ENCODE measurements at places on chromosomes 3 and 15. TPM values are rescaled to one million over a fixed set of nuclear protein-coding genes. Genes with fewer than 3 reads are reported as not detected.

CDHR4 gene
- under 0.01 TPM for total RNA-seq

OR5AC2 gene
- not detected for total RNA-seq

ZSCAN2 gene
- 11.6 TPM for total RNA-seq

PYGO1 gene
- 8.6 TPM for total RNA-seq

TMEM207 gene
- total RNA-seq: not detected

Measured in smooth muscle cell of bladder (primary cell).